ENCODE measurements at places on chromosomes 16 and 17. TPM values are rescaled to one million over a fixed set of nuclear protein-coding genes. Genes with fewer than 3 reads are reported as not detected.

The SCN4A gene
- total RNA-seq: not detected

The EME1 gene
- 0.48 TPM for total RNA-seq

The KRT40 gene
- total RNA-seq: not detected

The COL1A1 gene
- total RNA-seq: 3.2 TPM

The ADORA2B gene
- 34.7 TPM for total RNA-seq

The HAGH gene
- 75.2 TPM for total RNA-seq

The KRTAP4-5 gene
- total RNA-seq: not detected

The AOC3 gene
- total RNA-seq: 0.24 TPM

The TBC1D3G gene
- total RNA-seq: not detected

The NAT9 gene
- total RNA-seq: 37.7 TPM

The FSCN2 gene
- total RNA-seq: 1.9 TPM

The NPIPB12 gene
- 20.5 TPM for total RNA-seq

The NLE1 gene
- 46.7 TPM for total RNA-seq

The MYL11 gene
- not detected for total RNA-seq

The YPEL2 gene
- total RNA-seq: 7.2 TPM

The PYY gene
- total RNA-seq: 2.1 TPM

The ATP2A3 gene
- total RNA-seq: not detected

The TENT4B gene
- 14.7 TPM for total RNA-seq

The PERCC1 gene
- not detected for total RNA-seq

The KRT28 gene
- not detected for total RNA-seq

The CD68 gene
- total RNA-seq: 21.3 TPM

The SPNS3 gene
- total RNA-seq: not detected

The TBX21 gene
- total RNA-seq: not detected

The RNF222 gene
- 0.43 TPM for total RNA-seq

The TTYH2 gene
- total RNA-seq: 2.2 TPM

The WNT3 gene
- total RNA-seq: 1.1 TPM

The ZNF629 gene
- 6.6 TPM for total RNA-seq

The CIAO3 gene
- 37.1 TPM for total RNA-seq

The SLC13A2 gene
- total RNA-seq: not detected

The CLEC19A gene
- not detected for total RNA-seq

The ZNF771 gene
- total RNA-seq: 14.7 TPM

The HBM gene
- not detected for total RNA-seq

The HS3ST3B1 gene
- total RNA-seq: 2.2 TPM

The ITGAD gene
- not detected for total RNA-seq

The TNFRSF17 gene
- total RNA-seq: not detected

The NAGLU gene
- 18.5 TPM for total RNA-seq

The TEKT5 gene
- 0.48 TPM for total RNA-seq

The KRT34 gene
- 7.0 TPM for total RNA-seq

The ABCC11 gene
- total RNA-seq: 0.43 TPM

The B4GALNT2 gene
- total RNA-seq: 1.3 TPM

The NT5M gene
- 1.5 TPM for total RNA-seq

The EPN2 gene
- 14.3 TPM for total RNA-seq

The NPIPB9 gene
- total RNA-seq: 1.2 TPM

The ZMYND15 gene
- 0.21 TPM for total RNA-seq

The CMTM2 gene
- total RNA-seq: not detected

The KRTAP2-2 gene
- not detected for total RNA-seq

The IL21R gene
- total RNA-seq: 0.21 TPM

The GAS2L2 gene
- total RNA-seq: 0.24 TPM

The GLIS2 gene
- total RNA-seq: 1.4 TPM

The C16orf95 gene
- total RNA-seq: 1.9 TPM

The C16orf54 gene
- not detected for total RNA-seq
